ENCODE measurements at places on chromosomes 5 and 9.

- DNase-seq = no peak
Measured at GRCh38 chr9:123787416-123787815, 142.5 kb downstream of the DENND1A start.

- DNase-seq = no peak
Measured at GRCh38 chr9:135081264-135081660, 6.2 kb upstream of the OLFM1 start.

GRCh38 chr9:17082343-17083064 lies 52.3 kb upstream of the CNTLN start:
- no peak for DNase-seq

GRCh38 chr5:181111010-181111409 lies 20.0 kb downstream of the OR2V1 start:
- no peak for DNase-seq

DNA sequence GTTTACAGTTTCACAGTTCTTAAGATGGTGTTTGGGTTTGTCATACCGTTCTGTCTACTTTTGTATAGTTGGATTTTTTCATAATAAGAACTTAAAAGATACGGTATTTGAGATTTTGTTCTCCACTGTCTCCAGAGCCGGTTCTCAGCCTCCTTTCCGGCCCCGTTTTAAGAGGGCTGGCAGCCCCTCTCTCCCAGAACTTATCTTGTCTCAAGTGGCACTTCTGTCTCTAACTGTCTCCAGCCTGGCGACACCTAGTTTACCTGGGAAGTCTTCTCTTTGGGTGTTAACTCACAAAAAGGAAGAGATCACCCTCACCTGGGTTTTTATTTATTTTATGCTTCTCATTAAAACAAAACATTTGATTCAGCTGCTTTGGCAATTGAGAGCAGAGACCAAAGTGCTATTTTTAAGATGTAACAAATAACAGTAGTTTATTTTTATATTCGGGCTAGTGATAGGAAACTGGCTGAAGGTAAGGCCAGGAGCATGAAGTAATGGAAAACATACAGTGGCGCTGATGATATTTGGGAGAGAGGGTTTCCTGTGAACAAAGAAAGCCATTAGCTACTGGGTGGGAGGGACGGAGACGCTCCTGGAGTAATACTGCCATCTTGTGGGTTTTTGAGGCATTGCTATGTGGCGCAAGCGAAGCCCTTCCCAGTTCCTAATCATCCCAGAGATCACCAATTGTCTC lies 48.3 kb downstream of the ACER2 start:
- peak; percentile 61 for DNase-seq

GRCh38 chr9:18473652-18474279 lies at the start of gene ADAMTSL1:
ADAMTSL1 (plus strand) TSS chr9:18474153; CDS start chr9:18474233, 80 bp downstream.
- no peak for DNase-seq

- no peak for DNase-seq
Measured at GRCh38 chr5:116428966-116429365, 145.7 kb downstream of the SEMA6A start.

DNA sequence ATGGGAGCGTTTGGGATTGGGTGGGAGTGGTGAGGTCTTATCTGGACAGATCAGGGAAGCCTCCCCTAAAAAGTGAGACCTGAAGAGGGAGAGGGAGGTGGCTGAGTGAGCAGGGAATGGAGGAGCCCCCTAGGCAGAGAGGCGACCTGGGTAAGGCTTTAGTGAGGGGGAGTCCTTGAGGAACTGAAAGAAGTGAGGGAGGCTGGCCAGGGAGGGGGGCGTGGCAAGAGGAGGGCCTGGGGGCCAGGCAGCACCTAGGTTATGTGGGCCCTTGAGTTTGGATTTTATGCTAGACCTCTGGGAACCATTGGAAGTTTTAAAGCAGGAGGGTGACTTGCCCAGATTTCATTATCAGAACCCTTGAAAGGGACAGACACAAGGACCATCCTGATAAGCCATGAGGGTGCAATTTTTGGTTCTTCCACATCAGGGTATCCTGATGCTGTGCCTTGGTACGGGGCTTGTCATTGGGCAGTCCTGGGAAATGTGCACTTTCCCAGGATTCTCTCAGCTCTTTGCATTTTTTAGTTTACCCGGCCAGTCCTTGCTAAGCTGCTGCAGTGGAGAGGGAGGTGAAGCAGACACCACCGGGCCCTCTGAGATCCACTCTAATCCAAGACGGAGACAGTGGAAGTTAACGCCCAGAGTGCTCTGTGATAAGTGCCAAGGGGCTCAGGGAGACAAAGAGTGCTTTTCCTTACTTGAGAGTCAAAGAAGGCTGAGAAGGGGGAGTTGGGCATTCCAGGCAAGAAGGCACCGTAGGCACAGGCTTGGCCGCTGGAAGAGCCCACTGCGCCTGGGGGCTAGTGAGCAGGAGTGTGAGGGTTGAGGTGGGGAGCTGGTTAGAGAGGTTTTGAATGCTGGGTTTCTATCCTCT lies 16.1 kb downstream of the GSN start:
- DNase-seq = no peak

- no peak for DNase-seq
Measured at GRCh38 chr5:159402311-159402710, 72.0 kb upstream of the IL12B start.

GRCh38 chr5:69451941-69452647 lies 37.2 kb downstream of the MARVELD2 start:
- DNase-seq = no peak

- DNase-seq = no peak
Measured at GRCh38 chr5:32578363-32578762, 7.0 kb upstream of the SUB1 start.

DNA sequence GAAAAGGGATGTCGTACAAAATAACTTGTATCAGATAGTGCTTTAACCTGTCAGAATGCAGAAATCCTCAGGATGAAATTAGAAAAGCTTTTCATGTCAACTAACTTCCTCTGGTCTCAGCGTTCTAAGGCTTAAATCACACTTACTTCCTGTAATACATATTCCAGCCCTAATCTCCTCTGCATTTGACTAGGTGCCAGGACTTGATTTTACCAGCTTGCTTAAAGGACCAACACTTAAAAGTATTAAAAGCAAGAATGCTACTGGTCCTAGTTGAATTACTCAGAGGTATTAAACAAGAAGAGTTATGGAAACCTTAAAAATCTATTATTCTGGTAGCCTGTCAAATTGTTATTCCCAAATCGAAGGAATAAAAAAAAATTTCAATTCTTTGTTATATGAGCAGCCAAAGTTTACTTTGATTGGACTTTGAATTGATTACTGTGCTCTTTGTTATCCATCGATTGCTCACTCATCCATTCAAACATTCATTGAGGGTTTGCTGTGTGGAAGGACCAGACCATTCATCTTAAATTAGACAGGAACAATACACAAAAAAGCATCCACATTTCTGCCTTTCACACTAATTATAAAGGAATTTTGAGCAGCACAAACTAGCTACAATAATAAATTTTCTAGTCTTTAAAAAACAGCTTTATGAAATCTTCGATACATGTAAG lies 108.7 kb downstream of the MUSK start:
- DNase-seq = no peak

- no peak for DNase-seq
Measured at GRCh38 chr5:151225475-151225874, 1.6 kb upstream of the CCDC69 start.

DNA sequence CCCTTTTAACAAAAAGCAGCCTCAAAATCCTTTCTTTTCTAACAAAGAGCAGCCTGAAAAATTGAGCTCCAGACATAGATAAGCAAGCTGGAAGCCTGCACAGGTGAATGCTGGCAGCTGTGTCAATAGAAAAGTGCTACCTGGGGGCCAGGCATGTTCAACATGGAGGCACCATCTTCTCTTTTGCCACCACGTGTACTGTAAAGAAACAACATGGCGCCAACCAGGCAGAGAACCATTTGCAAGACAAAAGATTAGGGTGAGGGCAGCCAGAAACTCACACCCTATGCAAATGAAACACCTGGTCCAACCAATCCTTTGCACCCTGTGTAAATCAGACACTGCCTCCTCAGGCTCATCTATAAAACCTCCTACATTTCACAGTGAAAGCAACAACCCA lies 96.0 kb downstream of the ACTL7B start:
- DNase-seq = no peak

GRCh38 chr5:134608555-134608954 lies 24.1 kb downstream of the SAR1B start:
- no peak for DNase-seq

- no peak for DNase-seq
Measured at GRCh38 chr5:93247105-93247504, 333.9 kb downstream of the NR2F1-AS1 start.

DNA sequence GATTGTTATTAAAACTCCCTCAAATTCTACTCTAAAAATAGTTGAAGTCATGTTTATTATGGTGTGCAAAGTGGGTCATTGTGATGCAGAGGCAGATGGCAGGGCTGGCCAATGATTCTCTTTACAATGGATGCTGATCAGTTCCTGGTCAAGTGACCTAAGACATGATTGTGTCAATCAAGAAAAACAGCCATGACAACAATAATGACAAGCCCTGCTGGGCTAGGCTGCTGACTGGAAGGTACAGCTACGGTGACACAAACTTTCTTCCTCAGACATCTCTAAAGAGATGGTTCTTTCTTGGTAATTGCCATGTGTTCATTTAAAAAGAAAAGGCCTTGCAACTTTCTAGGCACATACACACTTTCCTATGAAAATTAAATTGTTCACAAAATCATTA lies 3.6 kb downstream of the SLC24A2 start:
- no peak for DNase-seq

DNA sequence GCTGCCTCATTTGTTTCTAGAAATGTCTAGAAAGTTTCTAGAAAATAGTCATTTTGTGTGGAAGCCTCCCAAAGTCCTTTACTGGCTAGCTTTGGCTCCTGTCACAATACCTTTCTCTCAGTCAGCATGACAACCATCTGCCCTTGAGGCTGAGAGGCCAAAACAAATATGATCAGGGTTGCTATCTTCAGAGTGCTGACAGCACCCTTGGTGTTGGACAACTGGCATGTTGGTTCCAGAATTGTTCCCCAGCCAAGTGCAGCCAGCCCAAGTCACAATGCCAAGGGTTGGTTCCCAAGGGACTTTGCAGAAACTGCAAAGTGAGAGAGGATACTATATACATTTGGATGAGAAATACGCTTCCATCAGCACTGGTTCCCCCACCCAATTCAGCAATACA lies 140.9 kb upstream of the GAS1 start:
- DNase-seq = no peak

DNA sequence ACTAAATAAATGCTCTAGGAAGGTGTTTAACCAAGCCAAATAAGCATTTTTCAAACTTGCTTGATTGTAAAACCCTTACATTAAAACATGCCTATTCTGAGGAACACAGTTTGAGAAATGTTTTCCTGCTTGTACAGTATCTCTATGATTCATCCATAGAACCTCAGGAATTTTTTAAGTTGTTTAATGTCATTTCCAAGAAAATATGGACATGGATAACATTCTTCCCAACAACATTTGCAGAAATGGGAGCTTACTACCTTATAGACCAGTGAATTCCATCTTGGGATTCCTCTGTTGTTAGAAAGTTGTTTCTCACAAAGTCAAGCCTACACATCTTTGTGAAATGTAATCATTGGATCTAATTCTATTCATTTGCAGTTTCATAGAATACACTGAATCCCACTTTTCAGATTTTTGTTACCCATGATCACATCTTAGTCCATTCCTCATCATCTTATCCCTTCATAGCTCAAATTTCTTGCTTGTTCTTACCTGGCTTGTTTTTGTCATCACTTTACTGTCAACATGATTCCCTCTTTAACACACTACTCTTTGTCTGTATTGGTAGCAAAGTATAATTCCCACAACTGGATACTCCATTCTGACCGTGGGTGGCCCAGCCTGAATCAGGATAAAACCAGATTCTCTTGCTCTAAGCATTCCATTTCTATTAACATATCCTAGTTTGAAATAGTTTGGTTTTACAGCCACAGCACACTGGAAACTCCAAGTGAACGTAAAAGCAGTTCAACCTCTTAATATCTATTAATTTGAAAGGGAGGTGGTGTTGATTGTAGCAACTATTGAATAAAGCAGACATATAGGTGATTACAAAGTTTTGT lies 49.4 kb upstream of the PAPPA start:
- no peak for DNase-seq

DNA sequence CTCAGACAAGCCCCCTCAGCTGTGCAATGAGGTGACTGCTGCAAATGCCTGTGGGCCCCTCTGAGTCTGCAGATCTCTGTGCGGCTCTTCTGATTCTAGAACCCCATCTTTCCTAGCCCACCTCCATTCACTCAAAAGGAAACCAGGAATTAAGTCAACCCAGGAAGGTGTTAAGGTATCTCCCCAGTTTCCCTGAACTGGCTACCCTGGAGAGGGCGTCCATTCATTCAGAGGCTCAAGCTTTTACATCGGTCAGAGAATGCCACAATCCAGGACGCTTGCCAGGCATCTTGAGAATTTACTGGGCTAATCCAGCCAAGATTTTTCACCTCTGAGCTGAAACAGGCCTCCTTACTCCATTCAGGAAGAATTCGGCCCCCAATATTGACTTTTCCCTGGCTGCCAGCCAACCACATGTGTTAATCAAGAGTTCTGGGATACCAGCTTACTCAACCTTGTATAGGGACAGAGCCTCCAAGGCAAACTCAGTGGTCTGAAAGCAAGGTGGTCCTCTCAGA lies 889 bp upstream of the ADAMTS12 start:
- DNase-seq = no peak

- no peak for DNase-seq
Measured at GRCh38 chr5:1488882-1489680, 34.7 kb downstream of the LPCAT1 start.

GRCh38 chr9:32991897-32992594 lies 9.4 kb downstream of the APTX start:
- no peak for DNase-seq

GRCh38 chr5:149656576-149657182 lies 73.4 kb upstream of the PPARGC1B start:
- peak; percentile 22 for DNase-seq

DNA sequence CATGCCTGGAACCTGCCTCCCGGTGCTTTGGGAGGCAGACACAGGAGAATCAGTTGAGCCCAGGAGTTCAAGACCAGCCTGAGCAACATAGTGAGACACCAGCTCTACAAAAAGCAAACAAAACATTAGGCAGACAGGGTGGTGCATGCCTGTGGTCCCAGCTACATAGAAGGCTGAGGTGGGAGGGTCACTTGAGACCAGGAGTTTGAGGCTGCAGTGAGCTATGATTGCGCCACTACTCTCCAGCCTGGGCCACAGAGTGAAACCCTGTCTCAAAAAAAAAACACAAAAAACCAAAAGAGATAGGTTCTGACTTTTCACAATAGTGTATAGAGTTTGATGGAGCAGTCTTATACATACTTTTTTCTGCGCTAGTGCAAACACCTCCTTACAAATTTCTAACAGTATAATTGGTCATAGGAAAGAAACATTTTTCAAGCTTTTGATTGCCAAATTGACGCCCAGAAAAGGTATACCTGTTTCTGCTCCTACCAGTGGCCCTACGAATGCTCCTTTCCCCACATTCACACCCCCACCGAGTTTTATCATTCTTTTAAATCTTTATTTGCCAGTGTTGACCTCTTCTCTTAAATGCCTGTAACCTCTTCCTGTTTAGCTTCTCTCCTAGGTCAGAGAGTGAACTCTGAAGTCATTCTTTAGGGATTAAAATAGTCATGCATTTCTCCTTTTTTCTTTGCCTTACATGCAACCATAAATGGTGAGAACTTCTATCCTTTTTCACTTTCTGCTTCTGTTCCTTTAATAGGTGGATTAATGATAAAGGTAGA lies 7.5 kb downstream of the DOCK8 start:
- DNase-seq = no peak
